Left ventricle myocardium inferior (tissue), 1 donor: ENCODE measurements at places on chromosomes 6 and 20. TPM values are rescaled to one million over a fixed set of nuclear protein-coding genes. Genes with fewer than 3 reads are reported as not detected.

The CST7 gene
- 0.66 TPM for total RNA-seq

The GTSF1L gene
- total RNA-seq = not detected

The MYO6 gene
- total RNA-seq = 5.0 TPM

The RSPH9 gene
- 0.08 TPM for total RNA-seq

The SPINT3 gene
- not detected for total RNA-seq

- no peaks in the 10 kb centered on the region for H3K4me1 ChIP-seq
- H3K27me3 ChIP-seq = peaks cover 92% of the 10 kb centered on the region
These were observed 134.6 kb downstream of the GRM4 start for GRCh38 chr6:34011264-34011663.

GRCh38 chr20:24631173-24631505 is 161.7 kb downstream of the SYNDIG1 start:
- no peak overlapping the region for H3K4me3 ChIP-seq
- no peaks in the 10 kb centered on the region for H3K27me3 ChIP-seq
- no peak for DNase-seq
- no peak overlapping the region for H3K27ac ChIP-seq
- H3K4me1 ChIP-seq = peaks cover 32% of the 10 kb centered on the region

- H3K27ac ChIP-seq = no peak overlapping the region
- H3K4me3 ChIP-seq = no peak overlapping the region
- peaks cover 100% of the 10 kb centered on the region for H3K27me3 ChIP-seq
- H3K36me3 ChIP-seq = no peaks in the 10 kb centered on the region
- no peak for DNase-seq
- no peaks in the 10 kb centered on the region for H3K4me1 ChIP-seq
These were observed 158.6 kb upstream of the MLN start for GRCh38 chr6:33962246-33963027.

GRCh38 chr20:49983123-49983847 is 505 bp downstream of the SNAI1 start:
- H3K4me1 ChIP-seq = peaks cover 74% of the 10 kb centered on the region
- no peak for DNase-seq
- H3K36me3 ChIP-seq = no peaks in the 10 kb centered on the region
- H3K4me3 ChIP-seq = peak overlapping the region; percentile 70

DNA sequence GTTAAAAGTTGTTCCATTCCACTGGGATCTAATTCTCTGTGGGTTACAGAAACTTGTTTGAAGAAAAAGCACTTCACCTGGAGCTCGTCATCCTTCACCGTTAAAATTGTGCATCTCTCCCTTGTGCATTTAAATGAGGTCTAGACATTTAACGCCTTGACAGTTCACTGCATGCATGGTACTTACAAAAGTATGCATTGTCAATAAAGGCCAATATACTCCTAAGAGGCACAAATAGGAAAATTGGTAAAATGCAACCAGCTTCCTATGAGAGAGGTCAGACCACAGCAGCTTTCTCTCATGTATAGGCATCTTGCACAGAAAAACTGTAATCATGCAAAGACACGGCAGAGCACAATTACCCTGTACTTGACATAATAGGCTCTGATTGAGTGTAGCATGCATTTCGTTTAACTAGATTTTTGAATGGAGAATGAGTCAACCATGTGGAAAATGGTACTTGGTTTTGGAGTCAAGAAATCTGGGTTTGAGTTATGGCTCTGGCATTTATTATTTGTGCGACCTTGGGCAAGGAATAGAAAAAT is 378.5 kb downstream of the RFPL4B start:
- DNase-seq = no peak
- H3K4me1 ChIP-seq = no peaks in the 10 kb centered on the region
- H3K4me3 ChIP-seq = no peak overlapping the region
- no peaks in the 10 kb centered on the region for H3K27me3 ChIP-seq
- H3K27ac ChIP-seq = no peak overlapping the region
- no peaks in the 10 kb centered on the region for H3K36me3 ChIP-seq

DNA sequence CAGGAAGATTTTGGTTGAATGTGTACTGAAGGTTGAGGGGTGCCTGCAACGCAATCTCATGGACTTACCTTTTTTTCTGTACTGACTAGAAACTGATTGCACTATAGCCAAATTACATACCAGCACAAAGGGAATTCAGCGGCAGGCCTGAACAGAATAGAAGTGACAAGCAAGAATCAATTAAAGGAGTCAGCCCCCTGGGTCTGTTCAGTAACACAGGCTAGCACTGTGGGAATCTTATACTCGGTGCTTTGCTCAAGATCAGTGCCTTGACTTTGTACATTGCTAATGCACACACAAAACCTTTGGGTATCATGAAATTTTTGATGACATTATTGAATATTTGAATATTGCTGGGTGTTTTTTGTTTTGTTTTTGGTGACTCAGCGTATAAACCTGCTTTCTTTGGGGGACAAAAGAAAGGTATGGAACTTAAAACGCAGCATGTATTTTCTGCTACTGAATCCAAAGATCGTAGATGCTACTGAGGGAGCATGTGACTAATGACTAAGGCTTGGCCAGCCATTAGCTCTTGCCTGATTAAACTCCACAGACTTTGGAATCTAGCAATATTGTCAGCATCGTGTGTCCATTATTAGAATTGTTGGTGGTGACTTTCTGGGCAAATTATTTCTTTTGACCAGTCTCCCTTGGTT is 236.6 kb downstream of the ARID1B start:
- no peaks in the 10 kb centered on the region for H3K27me3 ChIP-seq
- H3K4me3 ChIP-seq = no peak overlapping the region
- H3K4me1 ChIP-seq = peaks cover 49% of the 10 kb centered on the region
- H3K27ac ChIP-seq = no peak overlapping the region
- no peak for DNase-seq
- no peaks in the 10 kb centered on the region for H3K36me3 ChIP-seq

- DNase-seq = no peak
- H3K36me3 ChIP-seq = peaks cover 93% of the 10 kb centered on the region
- H3K4me1 ChIP-seq = no peaks in the 10 kb centered on the region
- no peaks in the 10 kb centered on the region for H3K27me3 ChIP-seq
These were observed 32.0 kb downstream of the TM9SF4 start for GRCh38 chr20:32141465-32141980.

- no peaks in the 10 kb centered on the region for H3K36me3 ChIP-seq
- no peak overlapping the region for H3K27ac ChIP-seq
- H3K4me3 ChIP-seq = no peak overlapping the region
- no peaks in the 10 kb centered on the region for H3K27me3 ChIP-seq
These were observed 255.9 kb downstream of the ESR1 start for GRCh38 chr6:152063170-152063921.

DNA sequence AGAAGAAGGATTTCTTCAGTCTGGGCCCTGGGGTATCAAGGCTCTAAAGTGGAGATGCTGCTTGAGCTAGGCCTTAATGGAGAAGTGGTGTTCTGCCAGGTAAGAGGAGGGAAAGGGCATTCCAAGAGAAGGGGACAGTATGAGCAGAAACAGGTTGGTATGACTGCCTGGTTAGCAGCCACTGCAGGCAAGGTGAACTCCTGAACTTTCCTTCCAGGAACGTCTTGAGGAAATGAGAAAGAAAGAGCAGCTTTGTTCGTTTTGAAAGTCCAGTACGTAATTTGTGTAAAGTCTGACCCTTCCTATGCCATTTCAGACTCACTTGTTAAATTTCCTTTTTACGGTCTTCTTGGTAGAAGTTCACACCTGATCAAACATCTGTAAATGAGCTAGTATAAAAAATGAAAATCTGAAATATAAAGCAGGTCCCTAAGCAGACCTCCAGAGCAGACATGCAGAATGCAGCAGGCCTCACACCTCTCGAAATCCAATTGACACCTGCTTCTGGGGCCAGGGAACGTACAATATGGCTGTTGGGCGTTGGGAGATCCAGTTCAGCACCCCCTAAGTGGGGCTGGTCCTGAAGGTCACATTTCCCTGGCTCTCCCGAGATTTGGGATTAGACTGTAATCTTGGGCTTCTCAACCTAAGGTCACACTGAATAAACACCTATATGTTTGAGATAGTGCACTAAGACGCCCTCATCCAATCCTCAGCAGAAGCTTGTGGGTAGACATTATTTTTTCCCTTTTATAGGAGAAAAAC is 33.6 kb downstream of the MYLK4 start:
- H3K27ac ChIP-seq = no peak overlapping the region
- peaks cover 11% of the 10 kb centered on the region for H3K36me3 ChIP-seq
- peaks cover 16% of the 10 kb centered on the region for H3K4me1 ChIP-seq
- no peaks in the 10 kb centered on the region for H3K27me3 ChIP-seq

DNA sequence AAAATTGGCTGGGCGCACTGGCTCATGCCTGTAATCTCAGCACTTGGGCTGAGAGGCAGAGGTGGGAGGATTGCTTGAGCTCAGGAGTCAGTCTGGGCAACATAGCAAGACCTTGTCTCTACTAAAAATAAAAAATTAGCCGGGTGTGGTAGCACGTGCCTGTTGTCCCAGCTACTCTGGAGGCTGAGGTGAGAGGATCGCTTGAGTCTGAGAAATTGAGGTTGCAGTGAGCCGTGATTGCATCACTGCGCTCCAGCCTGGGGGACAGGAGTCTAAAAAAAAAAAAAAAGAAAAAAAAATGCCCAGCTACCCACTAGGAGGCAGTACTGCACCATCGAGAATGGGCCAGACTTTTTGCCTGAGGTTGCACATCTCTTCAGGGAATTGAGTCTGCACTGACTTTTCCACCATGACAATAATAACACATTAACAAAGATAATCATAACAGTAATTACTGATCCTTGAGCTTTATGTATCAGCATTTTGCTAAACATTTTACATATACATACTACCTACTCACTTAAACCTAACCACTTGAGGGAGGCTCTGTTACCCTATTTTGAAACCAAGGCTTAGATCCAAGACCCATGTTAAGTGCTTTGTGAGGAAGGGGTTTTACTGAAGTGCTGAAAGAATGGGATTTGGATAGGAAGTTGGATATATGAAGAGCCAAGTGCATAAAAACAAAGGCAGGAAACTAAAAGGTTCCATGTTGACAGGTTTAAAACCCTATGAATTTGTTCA is 21.0 kb downstream of the SRSF3 start:
- no peak for DNase-seq
- peaks cover 45% of the 10 kb centered on the region for H3K4me1 ChIP-seq
- peaks cover 31% of the 10 kb centered on the region for H3K36me3 ChIP-seq
- H3K4me3 ChIP-seq = no peak overlapping the region
- no peaks in the 10 kb centered on the region for H3K27me3 ChIP-seq
